Panc1 (cell line): ENCODE measurements at places on chromosomes 16 and 17.

DNA sequence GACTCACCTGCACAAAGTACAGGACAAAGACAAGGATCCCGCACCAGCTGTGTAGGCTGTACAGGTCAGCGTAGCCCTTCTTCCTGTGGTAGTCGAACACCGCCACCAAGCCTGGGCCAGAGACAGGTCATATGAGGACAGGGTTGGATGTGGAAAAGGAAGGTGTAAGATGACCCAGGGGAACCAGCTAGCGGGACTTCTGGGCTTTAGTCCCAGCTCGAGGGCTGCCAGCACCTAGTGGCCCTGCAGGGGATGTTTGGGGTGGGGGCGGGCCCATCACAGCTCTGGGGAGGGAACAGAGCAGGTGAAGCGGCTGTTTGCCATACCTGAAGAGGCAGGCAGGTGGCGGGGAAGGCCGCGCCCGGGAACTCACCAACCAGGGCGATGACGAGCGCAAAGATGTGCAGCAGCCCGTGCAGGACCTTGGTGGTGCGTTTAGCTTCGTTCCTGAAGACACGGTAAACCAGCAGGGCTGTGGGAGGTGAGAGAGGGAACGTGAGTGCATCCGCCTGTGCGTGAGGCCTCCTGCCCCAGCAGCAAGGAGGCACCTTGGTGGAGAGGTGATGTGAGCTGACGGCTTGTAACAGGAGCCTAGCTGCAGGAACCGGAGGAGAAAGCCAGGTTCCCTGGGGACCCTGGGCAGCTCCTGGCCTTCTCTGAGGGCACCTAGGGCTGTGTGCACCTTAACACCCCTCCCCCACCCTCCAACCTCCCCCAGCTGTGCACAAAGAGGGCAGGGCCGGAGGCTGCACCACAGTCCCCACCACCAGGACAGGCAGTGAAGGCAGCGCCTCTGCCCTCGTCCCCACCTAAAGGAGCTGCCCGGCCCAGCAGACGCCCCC lies 10.2 kb downstream of the CYB561 start:
- DNase-seq: no peak

DNA sequence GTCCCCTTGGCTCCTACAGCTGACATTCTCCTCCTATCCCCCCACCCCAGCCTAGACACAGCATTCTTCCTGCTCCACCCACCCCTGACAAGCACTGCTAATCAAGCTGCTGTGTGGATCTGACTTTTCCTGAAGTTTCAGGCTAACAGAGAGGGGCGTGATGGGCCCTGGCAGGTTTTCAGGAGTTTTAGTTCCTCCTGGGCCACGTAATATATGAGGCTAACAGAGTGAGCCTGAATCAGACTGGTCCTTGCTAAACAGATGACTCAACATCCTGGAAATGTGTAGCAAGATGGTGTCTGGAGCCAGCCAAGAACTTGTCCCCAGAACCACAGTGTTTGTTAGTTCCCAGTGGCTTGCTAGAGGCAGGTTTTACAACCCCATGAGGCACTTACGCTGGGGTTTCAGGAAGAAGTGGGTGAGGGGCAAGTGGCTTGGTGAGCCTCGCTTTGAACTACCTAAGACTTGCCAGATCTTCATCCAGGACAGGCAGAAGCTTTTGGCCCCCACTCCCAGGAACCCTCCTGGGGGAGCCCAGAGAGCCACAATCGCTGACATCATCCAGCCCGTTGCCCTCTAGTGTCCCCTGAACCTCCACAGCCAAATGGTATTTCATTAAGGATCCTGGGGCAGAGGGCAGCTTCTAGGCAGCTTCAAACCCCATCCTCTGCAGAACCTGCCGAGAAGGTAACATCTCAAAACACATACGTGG lies 15.9 kb downstream of the TMEM92 start:
- DNase-seq: peak; percentile 57

- no peak for DNase-seq
Measured at GRCh38 chr17:67566656-67567055, 151.1 kb upstream of the NOL11 start.

DNA sequence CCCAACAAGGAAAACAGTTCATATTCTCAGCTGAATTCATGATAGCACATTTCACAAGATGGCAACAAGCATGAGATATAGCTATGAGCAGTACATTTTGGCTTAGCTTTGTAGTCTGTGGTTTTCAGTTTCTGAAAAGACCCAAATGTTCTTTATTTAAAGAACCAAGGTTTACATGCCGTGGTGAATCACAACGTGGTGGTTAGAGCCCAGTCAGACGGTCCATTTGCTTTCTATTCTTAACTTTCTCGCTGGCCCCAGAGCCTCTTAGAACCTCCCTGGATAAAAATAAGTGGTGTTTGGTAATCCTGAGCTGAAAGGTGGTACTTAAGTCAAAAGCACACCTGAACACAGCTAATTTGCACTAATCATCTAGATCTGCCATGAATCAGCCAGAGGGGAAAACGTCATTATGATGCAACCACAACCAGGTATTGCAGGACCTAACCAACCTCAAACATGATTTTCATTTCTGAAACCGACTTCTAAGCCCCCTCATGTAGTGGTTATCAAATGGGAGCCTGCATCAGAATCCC lies 18.6 kb upstream of the HAPSTR1 start:
- DNase-seq: no peak

DNA sequence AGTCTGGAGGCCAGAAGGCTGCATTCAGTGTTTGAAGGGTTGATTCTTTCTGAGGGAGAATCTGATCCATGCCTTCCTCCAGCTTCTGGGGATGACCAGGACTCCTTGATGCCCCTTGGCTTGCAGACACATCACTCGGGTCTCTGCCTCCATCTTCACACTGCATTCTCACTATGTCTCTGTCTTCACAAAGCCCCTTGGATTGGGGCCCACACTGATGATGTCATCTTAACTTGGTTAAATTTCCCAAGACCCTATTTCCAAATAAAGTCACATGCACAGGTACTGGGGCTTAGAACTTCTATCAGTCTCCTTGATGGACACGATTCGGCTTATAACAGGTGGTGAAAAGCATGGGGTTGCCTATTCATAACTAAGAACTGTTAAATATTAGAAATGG lies 112.1 kb upstream of the MYOCD start:
- DNase-seq: no peak

DNA sequence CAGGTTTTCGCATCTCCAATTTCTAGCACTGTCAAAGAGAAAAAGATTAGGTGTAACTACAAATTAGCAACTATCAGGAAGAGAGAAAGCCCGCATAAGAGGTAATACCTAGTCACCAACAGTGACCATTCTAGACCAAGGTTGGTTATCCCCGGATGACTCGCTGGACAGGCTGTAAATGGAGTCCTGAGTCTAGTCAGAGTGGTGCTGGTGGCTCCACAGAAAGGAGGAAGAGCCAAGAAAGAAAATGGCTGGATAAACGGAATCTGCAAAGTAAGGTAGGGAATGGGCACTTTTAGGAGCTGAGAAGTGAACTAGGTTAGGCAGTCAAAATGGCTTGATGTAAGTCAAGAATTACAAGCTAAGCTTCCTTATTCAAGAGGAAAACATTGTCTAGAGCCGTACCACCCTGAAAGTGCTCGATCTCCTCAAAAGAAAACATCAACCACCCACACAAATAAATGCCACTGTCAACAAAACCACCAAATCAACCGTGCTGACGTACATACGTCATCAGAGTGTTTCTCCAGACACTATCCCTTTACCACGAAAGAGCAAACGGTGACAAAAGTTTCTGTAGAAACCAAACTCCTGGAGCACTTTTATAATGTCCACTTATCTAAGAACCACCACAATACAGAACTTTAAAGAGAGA lies 2.2 kb downstream of the GSPT1 start:
- no peak for DNase-seq

DNA sequence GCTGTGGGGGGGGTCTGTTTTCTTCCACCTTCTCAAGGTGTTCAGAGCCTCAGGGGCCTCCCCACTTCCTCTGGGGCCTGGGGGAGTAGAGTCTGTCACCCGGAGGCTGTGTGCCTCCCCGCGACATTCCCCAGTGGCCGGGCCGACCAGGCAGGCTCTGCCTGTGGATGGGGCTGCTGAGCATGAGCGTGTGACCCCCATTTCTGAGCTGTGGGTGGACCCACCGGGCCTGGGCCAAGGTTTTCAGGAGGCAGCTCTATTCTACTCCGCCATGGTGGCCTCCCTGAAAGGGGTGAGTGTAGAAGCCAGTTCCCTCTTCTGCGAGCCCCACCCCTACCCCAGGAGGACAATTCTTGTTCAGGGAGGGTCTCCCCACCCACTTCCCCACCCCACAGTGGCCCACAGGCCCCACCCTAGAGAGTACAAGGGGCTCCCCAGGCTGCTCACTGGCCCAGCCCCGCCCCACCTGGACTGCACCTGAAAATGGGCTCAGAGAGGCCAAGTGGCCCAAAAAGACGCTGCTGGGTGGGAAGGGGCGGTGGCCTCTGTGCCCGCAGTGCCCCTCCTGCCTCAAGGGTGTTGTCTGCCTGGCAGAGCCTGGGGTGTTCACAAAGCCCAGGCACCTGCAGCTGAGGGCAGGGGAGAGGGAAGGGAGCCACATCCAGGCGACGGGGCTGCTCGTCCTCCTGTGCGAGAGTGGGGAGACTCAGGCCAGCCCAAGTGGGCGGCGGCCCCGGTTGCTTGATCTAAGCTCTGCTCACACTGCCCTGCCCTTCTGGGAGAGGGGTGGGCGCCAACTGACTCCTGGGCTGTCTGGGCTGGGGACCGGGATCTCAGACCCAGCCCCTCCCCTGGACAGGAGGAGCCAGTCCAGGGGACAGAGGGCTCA lies 1.3 kb downstream of the MSLN start:
- no peak for DNase-seq

GRCh38 chr16:66858740-66859396 lies 14.7 kb downstream of the CA7 start:
- no peak for DNase-seq

DNA sequence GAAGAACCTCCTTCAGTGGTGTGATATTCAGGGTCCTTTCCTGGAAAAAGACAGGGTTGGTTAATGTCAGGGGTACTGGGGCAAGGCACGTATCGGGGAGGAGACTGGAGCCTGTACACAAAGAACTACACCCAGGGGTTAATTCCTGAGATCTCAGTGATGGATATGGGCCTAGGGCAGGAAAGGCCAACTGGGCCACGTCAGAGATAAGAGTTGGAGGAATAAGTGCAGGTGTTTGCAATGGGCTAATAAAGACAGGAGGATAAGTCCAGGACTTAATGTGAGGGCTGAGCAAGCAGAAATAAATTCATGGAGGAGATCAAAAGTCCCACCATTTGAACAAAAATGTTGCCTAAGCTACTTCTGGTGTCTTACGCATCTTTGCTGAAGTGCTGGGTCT lies 10.4 kb upstream of the HERPUD1 start:
- no peak for DNase-seq

- DNase-seq: no peak
Measured at GRCh38 chr17:48552466-48553189, 7.7 kb upstream of the HOXB2 start.

GRCh38 chr16:85068746-85069145 lies 41.2 kb downstream of the KIAA0513 start:
- DNase-seq: no peak

DNA sequence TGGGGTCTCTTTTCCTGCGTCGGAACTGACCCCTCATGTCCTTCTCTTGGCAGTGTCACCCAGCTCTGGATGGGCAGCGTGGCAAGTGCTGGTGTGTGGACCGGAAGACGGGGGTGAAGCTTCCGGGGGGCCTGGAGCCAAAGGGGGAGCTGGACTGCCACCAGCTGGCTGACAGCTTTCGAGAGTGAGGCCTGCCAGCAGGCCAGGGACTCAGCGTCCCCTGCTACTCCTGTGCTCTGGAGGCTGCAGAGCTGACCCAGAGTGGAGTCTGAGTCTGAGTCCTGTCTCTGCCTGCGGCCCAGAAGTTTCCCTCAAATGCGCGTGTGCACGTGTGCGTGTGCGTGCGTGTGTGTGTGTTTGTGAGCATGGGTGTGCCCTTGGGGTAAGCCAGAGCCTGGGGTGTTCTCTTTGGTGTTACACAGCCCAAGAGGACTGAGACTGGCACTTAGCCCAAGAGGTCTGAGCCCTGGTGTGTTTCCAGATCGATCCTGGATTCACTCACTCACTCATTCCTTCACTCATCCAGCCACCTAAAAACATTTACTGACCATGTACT lies 13.2 kb downstream of the IGFBP4 start:
- no peak for DNase-seq

DNA sequence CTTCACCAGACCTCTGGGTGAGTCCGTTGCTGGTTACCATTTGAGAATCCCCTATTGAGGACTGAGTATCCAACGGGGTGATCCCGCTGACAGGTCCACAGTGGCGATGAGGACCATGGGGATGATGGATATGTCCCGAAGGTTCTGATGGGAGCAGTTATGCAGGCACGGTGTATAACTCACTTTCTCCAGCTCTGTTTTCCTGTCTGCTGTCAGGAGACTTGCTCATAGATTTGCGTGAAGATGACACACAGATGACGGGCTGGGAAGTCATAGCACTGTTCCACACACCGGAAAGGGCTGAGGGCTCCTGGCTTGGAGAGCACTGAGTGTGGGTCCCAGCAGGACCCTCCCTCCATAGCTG lies 22.2 kb upstream of the ADCY7 start:
- DNase-seq: no peak

- no peak for DNase-seq
Measured at GRCh38 chr17:46737326-46737725, 81.2 kb downstream of the WNT3 start.

DNA sequence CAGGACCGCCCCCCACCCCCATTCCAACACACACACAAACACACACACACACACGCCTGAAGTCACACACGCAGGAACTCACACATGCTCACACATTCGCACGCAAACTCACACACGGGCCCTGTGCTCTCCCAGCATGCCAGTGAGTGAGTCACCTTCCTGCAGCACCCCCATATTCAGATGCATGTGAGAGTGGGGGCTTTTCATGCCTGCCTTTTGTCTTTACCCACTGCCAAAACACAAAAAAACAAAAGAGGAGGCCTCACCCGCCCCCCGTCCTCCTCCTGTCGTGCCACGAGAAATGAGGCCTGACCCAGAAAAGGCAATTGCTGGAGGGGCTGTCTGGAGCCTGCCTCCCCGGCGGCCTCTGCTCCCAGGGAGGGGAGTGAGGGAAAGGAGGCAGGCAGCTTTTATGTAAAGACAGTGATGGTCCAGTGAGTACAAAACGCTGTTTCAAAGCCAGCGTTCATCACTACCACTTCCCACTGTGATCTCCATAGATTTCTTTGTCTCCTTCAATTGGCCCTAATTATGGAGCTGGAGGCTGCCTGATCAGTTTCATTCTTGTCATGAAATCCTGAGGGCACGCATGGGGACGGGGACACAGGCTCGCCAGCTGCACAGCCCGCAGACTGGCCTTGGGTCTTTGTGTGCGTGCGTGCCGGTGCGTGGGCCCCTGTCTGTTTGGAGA lies 29.5 kb upstream of the GSE1 start:
- no peak for DNase-seq

- no peak for DNase-seq
Measured at GRCh38 chr17:12242345-12242954, 221.8 kb downstream of the MAP2K4 start.
